ENCODE measurements at places on chromosomes 5 and 9. TPM values are rescaled to one million over a fixed set of nuclear protein-coding genes. Genes with fewer than 3 reads are reported as not detected.

The ADAMTS2 gene
- total RNA-seq: 8.8 TPM

The OR1J2 gene
- total RNA-seq: not detected

The ZBED3 gene
- total RNA-seq: 2.3 TPM

The LPAR1 gene
- total RNA-seq: 0.77 TPM

The ALDOB gene
- not detected for total RNA-seq

The LCP2 gene
- total RNA-seq: not detected

The NUTM2G gene
- not detected for total RNA-seq

The PLAC8L1 gene
- total RNA-seq: not detected

The UGCG gene
- 13.1 TPM for total RNA-seq

The RIC1 gene
- total RNA-seq: 33.7 TPM

The NR2F1 gene
- 1.5 TPM for total RNA-seq

The PTBP3 gene
- total RNA-seq: 15.5 TPM

The PCDHA1 gene
- 0.25 TPM for total RNA-seq

The PCDHB14 gene
- total RNA-seq: 21.2 TPM

The OR1L4 gene
- not detected for total RNA-seq

The COL5A1 gene
- total RNA-seq: 129 TPM

The PCDHGA6 gene
- total RNA-seq: 0.88 TPM

The TNFSF15 gene
- not detected for total RNA-seq

The TCF7 gene
- total RNA-seq: 12.7 TPM

The GOLGA1 gene
- 16.2 TPM for total RNA-seq
